ENCODE measurements at places on chromosomes 2 and 18. TPM values are rescaled to one million over a fixed set of nuclear protein-coding genes. Genes with fewer than 3 reads are reported as not detected.
A peak's percentile ranks its signal among the peaks of the same experiment; 100 is the strongest.

- no peak overlapping the region for H3K4me3 ChIP-seq
- no peak overlapping the region for H3K27ac ChIP-seq
- H3K27me3 ChIP-seq = peaks cover 3% of the 10 kb centered on the region
- no peak for DNase-seq
Observed at GRCh38 chr2:218077464-218078216, 8.6 kb downstream of the RUFY4 start.

GRCh38 chr2:82690757-82691411, 1768.2 kb downstream of the SUCLG1 start:
- H3K27me3 ChIP-seq = no peaks in the 10 kb centered on the region
- H3K36me3 ChIP-seq = no peaks in the 10 kb centered on the region
- no peaks in the 10 kb centered on the region for H3K4me1 ChIP-seq
- H3K27ac ChIP-seq = no peak overlapping the region
- no peak overlapping the region for H3K4me3 ChIP-seq

The FBLN7 gene
- not detected for polyA plus RNA-seq

The RAB6C gene
- not detected for polyA plus RNA-seq

DNA sequence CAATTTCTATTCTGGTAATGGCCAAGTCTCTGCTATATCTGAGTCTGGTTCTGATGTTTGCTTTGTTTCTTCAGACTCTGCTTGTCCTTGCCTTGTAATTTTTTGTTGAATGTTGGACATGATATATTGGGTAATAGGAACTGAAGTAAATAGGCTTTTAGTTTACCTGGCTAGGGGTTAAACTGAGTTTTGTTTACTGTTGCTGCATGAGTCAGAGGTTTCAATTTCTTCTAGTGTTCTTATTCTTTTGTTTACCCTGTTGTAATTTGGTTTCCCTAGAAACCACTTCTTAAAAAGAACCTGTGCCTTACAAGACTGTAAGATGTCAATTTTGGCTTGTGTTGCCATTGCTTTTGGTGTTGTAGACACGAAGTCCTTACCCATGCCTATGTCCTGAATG, 285.0 kb upstream of the KCNH7 start:
- no peaks in the 10 kb centered on the region for H3K36me3 ChIP-seq
- DNase-seq = no peak
- no peak overlapping the region for H3K27ac ChIP-seq

The RAB31 gene
- 19.3 TPM for polyA plus RNA-seq

GRCh38 chr2:212337486-212338343, 200.9 kb downstream of the ERBB4 start:
- H3K27ac ChIP-seq = no peak overlapping the region
- no peaks in the 10 kb centered on the region for H3K27me3 ChIP-seq
- H3K4me1 ChIP-seq = no peaks in the 10 kb centered on the region
- no peak for DNase-seq

The MEIS1 gene
- polyA plus RNA-seq = not detected

DNA sequence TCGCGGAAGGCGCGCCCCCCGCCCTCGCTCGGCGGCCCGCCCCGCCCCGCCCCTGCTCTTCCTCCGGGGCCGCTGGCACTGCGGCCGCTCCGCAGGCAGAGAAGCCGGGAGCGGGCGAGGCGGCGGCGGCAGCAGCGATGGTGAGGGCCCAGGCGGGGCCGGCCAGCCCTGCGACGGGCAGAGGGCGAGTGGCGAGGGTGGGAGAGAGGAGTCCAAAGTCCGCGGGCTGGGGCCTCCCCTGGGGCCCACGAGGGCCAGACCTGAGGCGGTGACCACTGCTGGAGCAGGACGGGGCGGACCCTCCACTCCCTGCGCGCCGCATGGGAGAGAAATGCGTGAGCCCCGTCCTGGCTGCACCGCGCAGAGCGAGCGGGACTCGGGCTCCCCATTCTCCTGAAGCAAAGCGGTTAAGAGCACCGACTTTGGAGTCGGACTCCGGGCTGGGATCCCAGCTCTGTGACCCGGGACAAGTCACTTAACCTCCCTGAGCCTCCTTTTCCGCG, at the start of gene VAMP5:
Gene VAMP5, plus strand, starts transcription at position 78 of the 503 bp plus-strand sequence. Its CDS starts 60 bp downstream, at position 138.
- peaks cover 53% of the 10 kb centered on the region for H3K4me1 ChIP-seq
- H3K4me3 ChIP-seq = peak within 1 kb of the TSS; percentile 86
- peak; percentile 33 for DNase-seq
- peak within 1 kb of the TSS; percentile 89 for H3K27ac ChIP-seq

DNA sequence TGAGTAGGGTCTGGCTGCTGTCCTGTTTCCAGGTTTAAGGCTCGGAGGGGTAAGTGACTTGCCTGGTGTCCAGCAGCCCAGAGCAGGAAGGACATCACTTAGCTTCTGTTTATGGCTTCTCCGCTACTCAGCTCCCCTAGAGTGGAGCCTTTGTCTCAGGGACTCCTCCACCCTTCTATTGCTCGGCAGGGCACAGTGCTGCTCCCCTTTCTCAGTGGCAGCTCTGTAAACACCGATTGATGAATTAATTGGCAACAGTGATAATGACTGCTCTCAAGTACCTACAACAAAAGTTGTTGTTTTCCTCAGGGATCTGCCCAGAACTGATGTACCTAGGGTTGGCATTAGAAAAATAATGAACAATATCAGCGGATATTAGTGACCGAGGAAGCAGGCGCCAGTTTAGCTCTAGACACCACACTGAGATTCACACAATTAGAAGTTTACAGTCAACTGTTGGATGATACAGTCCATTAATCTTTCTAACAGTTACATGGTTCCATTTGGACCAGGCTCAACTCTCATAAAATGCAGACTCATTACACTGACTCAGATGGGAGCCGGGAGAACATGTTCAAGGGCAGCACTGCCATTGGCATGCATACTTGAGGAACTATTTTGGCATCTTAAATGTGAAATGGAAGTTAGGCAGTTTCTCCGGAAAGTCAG, 265.7 kb downstream of the MTX2 start:
- no peaks in the 10 kb centered on the region for H3K36me3 ChIP-seq
- DNase-seq = no peak
- no peak overlapping the region for H3K4me3 ChIP-seq

The TDRD15 gene
- polyA plus RNA-seq = not detected

DNA sequence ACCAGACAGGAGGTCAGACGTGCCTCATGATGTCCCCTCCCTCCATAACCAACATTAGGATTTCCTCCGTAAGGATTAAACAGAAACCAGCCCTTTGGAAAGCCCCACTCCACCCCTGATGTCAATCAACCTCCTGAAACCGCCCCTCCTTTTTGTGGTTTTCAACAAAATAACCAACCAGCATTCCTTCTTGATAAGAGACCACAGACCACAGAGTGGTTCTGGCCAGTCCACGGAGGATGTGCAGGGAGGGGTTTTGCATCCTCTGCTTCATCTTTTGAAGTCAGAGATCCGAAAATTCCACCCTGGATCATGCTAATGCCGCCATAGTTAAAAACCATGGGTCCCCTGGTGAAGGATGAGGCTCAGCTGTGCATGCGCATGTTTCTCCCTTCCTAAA, 180.0 kb upstream of the CCDC150 start:
- no peak overlapping the region for H3K4me3 ChIP-seq
- peaks cover 10% of the 10 kb centered on the region for H3K27me3 ChIP-seq
- peak; percentile 10 for DNase-seq

DNA sequence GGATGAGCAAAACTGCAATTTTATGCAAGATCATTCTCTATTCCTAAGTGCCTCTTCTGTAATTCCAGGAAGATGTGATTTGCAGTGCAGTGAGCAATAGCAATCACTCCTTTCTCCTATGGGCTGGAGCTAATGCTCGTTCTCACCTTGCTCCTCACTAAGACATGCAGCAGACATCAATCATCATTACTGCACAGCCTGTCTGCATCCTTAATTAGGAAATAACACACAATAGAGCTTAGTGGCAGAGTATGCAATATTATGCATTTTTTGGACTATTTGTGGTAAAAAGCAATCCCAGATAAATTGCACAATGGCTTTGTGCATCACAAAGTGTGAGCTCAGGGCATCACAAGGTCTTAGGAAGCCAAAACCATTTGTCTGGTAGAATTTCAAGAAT, 32.6 kb upstream of the RAPH1 start:
- no peak overlapping the region for H3K27ac ChIP-seq
- H3K36me3 ChIP-seq = no peaks in the 10 kb centered on the region
- peaks cover 4% of the 10 kb centered on the region for H3K27me3 ChIP-seq
- no peak for DNase-seq
- H3K4me3 ChIP-seq = no peak overlapping the region

The ZBTB7C gene
- not detected for polyA plus RNA-seq

The RESP18 gene
- not detected for polyA plus RNA-seq

DNA sequence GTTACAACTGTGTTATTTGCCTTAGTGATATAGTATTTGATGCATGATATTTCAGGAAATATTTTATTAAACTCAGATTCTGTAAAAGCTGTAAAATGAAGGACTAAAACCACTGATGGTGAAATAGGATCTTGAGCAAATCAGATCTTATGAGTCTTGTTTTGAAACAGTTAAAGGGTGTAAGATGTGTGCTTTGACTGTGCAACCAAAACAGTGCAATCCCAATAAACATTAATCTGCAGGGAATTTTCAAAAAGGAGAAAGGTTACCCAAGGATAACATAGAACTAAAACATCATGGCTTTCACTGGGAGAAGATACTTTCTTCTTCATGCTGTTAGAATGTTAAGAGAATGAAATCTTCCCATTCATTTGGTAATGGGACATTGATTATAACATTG, 378.7 kb downstream of the PARD3B start:
- H3K27ac ChIP-seq = no peak overlapping the region
- no peaks in the 10 kb centered on the region for H3K27me3 ChIP-seq
- H3K4me1 ChIP-seq = no peaks in the 10 kb centered on the region
- DNase-seq = no peak
- no peaks in the 10 kb centered on the region for H3K36me3 ChIP-seq

DNA sequence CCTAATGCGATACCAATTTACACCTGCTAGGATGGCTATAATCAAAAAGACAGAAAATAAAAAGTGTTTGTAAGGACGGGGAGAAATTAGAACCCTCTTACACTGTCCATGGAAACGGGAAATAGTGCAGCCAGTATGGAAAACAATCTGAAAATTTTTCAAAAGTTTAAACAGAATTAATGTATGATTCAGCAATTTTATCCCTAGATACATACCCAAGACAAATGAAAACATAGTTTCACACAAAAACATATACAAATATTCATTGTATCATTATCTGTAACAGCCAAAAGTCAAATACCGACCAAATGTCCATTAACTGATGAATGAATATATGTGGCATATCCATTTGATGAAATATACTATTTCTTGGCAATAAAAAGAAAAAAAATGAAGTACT, 313.5 kb upstream of the GYPC start:
- DNase-seq = no peak
- no peaks in the 10 kb centered on the region for H3K4me1 ChIP-seq
- H3K27ac ChIP-seq = no peak overlapping the region
- H3K36me3 ChIP-seq = no peaks in the 10 kb centered on the region
- H3K27me3 ChIP-seq = no peaks in the 10 kb centered on the region

Measured in immature natural killer cell (primary cell).